ENCODE measurements at places on chromosomes 6 and 20.

GRCh38 chr6:166419717-166420116, 37.0 kb upstream of the MPC1 start:
- DNase-seq, result no peak

GRCh38 chr20:11387189-11387754, 530.4 kb upstream of the BTBD3 start:
- no peak for DNase-seq

GRCh38 chr20:10965936-10966470, 292.2 kb upstream of the JAG1 start:
- DNase-seq, result no peak

DNA sequence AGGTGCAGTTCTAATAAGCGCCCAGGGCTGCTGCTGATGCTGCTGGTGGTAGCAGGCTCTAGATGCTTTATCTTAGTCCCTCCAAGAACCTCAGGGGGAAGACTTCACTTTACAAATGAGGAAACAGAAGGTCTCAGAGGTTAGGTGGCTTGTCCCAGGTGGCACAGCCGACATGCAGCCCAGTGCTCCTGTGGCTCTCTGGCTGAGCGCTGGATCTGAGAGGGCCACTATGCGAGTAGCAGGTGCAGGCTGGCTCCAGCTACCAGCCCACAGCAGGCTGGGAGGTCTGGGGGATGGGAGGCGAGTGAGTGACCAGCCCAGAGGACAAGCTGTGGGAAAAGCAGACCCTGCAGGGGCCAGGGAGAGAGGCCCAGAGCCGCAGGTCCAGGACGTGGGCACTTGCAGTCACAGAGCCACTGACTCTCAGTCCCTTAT, 90.9 kb downstream of the PRND start:
- peak; percentile 32 for DNase-seq

DNA sequence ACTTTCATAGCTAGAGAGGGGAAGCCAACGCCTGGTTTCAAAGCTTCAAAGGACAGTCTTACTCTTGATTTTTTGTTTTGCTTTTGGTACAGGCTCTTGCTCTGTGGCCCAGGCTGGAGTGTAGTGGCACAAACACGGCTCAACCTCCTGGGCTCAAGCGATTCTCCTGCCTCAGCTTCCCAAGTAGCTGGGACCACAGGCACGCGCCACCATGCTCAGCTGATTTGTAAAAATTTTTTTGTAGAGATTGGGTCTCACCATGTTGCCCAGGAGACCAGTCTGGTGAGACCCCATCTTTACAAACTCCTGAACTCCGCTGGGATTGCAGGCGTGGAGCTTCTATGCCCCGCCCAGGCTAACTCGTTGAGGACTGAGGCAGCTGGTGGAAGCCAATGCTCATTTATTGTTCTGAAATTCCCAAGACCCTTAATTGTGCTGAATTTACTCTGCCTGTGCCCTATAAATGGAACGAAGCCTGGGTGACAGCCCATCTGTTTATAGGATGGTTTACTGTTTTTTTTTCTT, 18.0 kb downstream of the SRSF3 start:
- DNase-seq, result no peak

All from CD4-positive, alpha-beta T cell treated with Interleukin-17A for 1 hour (primary cell).